Left forelimb (tissue), 1 donor: ENCODE measurements at places on chromosomes 7 and 10.

DNA sequence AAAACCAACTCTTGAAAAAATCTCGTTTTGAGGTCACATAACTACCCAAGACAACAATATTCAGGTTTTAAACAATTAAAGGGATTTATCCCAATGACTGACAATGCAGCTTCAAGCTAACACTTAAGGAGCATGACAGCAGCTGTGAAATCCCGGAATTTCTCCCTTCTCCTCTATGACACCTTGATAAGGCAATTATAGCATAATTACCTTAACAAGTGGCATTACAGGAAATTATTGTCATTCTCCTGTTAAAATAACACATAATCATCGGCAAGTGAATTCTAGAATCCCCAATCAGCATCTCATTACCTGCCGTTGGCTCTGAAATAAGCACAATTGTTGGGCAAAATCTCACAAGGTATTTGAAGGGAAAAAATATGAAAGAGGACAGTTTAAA lies 417.0 kb upstream of the PFKP start:
- DNase-seq = no peak

DNA sequence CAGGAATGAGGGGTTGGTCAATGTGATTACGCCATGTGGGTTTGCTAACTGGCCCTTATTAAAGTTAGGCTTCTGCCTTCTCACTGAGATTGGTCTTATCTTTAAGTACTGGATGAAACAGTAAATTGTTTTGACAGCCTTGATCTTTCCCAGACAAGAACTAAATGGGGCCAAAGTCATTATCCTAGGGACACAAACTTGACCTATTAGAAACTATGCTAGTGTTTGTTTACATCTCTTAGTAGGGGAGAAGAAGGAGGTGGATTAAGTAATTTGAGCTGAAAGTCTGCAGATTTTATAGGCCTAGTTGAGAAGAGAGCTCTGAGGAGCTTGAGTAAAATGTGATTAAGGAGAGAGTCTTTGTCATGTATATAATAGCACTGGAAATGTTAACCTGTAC lies 386.9 kb downstream of the HTR7 start:
- DNase-seq = no peak

DNA sequence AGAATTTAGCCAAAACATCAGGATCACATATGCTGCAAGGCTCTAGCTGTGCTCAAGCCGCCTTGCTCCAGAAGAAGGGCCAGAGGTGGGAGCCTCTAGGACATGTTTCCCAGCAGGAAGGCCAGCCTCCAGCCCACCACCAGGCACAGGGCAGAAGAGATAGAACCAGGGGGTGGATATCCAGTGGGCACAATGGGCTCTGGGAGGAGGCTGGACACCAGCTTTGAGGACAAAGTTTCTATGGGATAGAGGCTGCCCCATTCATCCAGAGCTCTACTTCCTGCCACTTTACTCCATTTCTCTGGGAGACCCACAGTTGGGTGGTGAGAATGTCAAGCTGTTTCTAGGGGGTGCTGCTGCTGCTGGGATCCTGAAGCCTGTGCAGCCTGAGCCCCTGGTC lies 77.1 kb downstream of the ARHGAP22 start:
- peak; percentile 52 for DNase-seq

DNA sequence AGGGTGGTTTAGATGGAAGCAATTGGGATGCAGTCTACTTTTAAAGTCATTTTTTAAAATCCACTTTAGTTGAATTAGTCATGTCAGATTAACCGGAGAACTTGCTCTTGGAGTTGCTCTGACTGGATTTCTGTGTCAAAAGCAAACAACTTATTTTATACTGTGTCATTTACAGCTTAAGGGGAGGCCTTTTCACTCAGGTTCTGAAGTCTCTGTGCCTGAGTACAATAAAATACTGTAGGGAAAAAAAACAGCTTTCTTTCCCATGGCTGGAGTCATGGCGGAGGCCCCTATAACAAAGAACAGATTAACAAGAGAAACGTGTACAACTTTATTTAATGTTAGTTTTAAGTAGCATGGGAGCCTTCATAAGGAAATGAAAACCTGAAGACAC lies 39.2 kb upstream of the MSRB2 start:
- no peak for DNase-seq

DNA sequence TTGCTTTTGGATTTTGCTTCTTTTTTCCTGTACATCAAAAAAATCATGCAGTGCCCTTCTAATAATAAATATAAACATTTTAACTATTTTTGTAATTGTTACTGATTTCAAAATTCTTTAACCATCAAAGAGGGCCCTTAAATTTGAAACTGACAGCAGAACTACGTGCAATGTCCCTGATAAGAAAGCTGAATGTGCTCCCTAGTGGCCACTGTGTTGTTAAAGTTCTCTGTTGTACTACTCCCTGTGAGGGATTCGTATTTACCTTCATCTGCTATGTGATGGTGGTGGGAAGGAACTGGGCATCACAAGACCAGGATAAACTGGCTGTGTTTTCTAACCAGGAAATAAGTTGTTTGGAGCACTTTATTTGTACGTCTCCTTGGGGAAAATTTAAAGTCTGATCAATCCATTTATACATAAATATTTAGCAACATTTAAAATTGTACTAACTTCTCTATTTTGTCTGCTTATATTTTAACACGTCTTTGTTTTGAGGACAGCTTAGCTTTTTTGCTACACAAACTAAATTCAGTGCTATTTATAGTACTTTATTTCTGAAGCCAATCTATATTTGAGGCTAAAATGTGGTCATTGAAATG lies 322.4 kb downstream of the HGF start:
- DNase-seq = no peak

- DNase-seq = peak; percentile 15
Observed at GRCh38 chr10:78441694-78442093, 408.0 kb downstream of the RPS24 start.

GRCh38 chr10:93495654-93496321 lies 624 bp upstream of the CEP55 start:
- no peak for DNase-seq

DNA sequence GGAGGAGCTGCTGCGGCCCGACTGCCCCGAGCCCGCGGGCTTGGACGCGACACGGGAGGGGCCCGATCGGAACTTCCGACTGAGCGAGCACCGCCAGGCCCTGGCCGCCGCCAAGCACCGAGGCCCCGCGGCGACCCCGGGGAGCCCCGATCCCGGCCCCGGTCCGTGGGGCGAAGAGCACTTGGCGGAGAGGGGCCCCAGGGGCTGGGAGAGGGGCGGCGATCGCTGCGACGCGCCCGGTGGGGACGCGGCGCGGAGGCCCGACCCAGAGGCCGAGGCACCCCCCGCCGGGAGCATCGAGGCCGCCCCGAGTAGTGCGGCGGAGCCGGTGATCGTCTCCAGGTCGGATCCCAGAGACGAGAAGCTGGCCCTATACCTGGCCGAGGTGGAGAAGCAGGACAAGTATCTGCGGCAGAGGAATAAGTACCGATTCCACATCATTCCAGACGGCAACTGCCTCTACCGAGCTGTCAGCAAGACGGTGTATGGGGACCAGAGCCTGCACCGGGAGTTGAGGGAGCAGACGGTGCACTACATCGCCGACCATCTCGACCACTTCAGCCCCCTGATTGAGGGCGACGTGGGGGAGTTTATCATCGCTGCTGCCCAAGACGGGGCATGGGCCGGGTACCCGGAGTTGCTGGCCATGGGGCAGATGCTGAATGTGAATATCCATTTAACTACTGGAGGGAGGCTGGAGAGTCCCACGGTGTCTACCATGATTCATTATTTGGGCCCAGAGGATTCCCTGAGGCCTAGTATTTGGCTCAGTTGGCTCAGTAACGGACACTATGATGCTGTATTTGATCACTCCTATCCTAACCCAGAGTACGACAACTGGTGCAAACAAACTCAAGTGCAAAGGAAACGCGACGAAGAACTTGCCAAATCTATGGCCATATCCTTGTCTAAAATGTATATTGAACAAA lies 1.4 kb downstream of the OTUD1 start:
- DNase-seq = peak; percentile 74

DNA sequence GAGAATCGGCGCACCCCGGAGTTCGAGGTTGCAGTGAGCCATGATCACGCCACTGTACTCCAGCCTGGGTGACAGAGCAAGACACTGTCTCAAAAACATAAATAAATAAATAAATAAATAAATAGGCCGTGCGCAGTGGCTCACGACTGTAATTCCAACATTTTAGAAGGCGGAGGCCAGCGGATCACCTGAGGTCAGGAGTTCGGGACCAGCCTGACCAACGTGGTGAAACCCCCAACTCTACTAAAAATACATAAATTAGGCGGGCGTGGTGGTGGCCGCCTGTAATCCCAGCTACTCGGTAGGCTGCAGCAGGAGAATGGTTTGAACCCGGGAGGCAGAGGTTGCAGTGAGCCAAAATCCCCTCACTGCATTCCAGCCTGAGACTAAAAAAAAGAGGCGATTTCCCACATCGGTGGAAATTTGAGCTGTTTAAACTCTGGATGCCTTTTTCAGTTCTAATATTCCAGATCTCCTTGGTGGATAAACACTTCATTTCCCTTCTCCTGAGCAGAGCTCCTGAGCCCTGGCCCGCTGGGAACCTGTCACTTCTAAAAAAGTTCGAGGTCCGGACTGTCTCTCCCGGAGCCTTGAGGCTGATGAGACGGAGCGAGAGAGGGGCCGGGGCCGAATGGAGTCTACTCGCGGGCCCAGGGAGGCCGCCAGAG lies 2.0 kb upstream of the NFKB2 start:
- no peak for DNase-seq

DNA sequence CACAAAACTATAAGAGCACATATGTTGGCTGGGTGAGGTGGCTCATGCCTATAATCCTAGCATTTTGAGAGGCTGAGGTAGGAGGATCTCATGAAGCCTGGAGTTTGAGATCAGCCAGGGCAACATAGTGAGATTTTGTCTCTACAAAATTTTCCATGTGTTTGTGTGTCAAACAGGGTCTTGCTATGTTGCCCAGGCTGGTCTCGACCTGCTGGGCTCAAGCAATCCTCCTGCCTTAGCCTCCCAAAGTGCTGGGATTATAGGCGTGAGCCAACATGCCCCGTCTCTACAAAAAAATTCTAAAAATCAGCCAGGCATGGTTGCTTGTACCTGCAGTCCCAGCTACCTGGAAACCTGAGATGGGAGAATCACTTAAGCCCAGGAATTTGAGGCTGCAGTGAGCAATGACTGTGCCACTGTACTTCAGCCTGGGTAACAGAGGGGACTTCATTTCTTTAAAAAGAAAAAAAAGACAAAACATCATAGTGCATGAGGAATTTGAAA lies 28.3 kb downstream of the FZD9 start:
- no peak for DNase-seq
